ENCODE measurements at places on chromosomes 12 and 14.

GRCh38 chr12:132433641-132434395 lies 56.1 kb upstream of the FBRSL1 start:
- DNase-seq: no peak

DNA sequence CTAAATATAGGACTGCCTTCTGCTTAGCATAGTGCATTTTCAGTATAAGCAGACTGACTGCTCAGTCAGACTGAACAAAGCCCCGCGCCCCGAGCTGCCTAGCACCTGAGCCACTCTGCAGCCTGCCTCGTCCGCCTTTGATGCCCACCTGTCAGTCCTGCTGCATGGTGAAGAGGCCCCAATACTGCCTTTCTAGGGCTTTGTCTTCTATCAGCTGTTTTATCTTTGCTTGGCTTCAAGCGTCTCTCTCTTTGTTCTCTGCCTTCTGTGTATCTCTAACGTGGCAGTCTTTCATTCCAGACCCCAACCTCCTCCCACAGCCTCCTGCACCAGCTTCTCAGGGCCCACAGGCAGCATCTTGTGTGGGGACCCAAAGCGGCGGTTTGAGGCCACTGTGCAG lies 1001.0 kb downstream of the VRK1 start:
- no peak for DNase-seq

GRCh38 chr14:53190938-53191337 lies 37.8 kb upstream of the DDHD1 start:
- no peak for DNase-seq

- DNase-seq: no peak
Observed at GRCh38 chr14:102927878-102928411, 5.5 kb downstream of the AMN start.

DNA sequence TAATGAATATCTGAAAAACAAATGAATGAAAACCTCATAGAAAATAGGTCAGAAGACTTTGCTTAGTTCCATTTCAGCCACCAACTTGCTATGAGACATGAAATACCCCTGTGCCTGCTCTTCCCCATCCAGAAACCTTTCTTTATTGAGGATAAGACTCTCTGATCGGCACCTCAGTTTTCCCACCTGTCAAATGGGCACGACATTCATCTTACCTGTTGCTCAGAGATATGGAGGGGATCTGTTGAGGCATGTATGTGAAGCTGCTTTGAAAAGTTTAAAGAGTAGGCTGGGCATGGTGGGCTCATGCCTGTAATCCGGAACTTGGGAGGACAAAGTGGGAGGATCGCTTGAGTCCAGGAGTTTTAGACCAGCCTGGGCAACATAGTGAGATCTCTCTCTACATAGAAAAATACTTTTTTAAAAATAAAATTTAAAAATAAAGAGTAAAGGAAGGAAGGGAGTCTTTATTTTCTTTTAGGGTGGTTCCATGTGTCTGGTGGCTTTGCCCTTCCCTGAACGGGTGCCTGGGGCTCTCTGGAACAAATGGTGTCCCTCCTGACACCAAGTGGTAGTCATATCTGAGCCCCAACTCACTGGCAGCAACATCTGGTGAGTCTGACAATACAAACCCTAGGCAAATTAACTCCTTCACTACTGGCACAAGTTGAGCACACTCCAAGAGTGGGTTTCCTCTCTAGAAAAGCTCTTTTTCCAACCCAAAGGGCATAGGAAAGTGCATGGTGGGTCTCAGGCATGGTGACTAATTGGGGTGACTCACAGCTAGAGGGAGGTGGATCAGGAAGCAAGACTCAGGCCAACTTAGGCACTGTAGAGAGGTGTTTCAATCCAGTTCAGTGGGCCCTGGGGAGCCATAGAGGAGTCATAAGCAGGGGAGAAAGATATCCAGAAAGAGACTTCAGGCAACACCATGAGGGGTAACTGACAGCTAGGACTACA lies 42.1 kb downstream of the MAP1LC3B2 start:
- peak; percentile 24 for DNase-seq

DNA sequence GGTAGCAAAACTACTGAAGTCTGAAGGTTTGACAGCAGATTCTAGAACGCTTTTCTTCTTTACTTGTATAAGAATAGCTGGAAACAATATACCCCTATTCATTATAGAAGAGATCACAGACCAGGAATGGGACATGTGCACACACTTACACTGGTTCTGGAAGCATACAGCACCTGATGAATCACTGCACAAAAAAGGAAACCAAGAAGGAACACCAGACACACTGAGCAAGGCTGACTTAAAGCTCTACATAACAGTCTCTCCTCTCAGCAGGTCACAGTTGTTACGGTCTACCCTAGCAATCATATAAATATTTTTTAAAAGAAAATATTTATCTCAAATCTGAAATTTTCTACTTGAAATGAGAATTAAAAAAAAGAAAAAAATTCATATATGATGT lies 13.5 kb downstream of the ATP2B1 start:
- peak; percentile 54 for DNase-seq

GRCh38 chr14:80780500-80780899 lies 161.0 kb downstream of the CEP128 start:
- no peak for DNase-seq

Data from brain microvascular endothelial cell (primary cell).